Globus pallidus (tissue), 1 donor: ENCODE measurements at places on chromosomes 13 and 19.

- peak; percentile 72 for DNase-seq
Observed at GRCh38 chr19:2391118-2391725, 31.2 kb downstream of the TMPRSS9 start.

GRCh38 chr13:59342400-59342799, 821.3 kb downstream of the DIAPH3 start:
- no peak for DNase-seq

- no peak for DNase-seq
Observed at GRCh38 chr19:51807111-51807701, 12.2 kb downstream of the FPR3 start.

DNA sequence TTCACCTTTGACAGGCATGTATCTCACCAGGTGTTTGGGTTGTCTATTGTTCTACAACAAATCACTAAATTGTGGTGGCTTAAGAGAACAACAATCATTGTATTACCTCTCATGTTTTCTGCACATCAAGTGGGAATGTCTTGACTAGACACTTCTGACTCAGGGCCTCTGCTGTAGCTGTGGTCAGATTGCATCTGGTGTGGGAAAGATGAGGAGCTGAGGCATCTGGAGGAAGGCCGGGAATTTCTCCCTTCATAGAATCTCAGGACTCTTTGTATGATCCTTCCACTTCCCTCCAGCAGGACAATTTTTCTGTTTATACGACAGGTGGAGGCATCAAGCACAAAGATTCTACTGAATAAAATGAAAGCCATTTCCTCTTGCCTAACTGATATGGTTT, 511.8 kb upstream of the NBEA start:
- no peak for DNase-seq

- no peak for DNase-seq
Observed at GRCh38 chr13:41196620-41197019, 2.3 kb upstream of the KBTBD7 start.

DNA sequence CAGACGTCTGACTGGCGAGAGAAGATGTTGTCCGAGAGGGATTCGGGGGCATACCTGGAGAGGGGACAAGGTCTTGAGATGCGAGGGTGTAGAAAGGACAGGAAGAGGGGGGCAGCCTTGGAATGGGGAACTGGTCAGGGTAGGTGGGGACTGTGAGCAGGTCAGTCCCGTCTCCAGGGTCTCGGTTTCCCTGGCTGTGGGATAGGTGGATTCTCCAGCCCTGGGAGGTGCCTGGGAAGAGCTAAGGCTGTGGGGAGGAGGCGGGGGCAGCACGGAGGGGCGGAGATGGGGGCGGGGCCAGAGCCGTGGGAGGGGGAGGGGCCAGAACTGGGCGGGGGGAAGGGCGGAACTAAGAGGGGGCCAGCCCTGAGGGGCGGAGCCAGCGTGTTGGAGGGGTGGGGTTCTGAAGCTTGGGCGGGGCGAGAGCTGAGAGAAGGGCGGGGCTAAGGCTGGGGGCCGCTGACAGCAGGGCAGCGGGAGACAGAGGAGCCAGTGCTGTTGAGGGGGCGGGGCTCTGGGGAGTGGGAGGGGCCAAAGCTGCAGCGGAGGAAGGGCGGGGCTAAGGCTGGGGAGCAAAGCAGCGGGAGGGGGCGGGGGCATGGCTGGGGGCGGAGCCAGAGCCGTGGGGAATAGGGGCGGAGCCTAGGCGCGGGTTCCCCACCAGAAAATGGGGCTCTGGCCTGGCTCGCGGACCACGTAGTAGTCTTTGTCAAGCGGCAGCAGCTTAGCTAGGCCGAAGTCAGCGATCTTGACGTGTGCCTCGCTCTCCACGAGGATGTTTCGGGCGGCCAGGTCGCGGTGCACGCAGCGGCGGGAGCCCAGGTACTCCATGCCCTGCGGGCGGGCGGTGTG, 9.5 kb upstream of the INSL3 start:
- DNase-seq, result no peak

DNA sequence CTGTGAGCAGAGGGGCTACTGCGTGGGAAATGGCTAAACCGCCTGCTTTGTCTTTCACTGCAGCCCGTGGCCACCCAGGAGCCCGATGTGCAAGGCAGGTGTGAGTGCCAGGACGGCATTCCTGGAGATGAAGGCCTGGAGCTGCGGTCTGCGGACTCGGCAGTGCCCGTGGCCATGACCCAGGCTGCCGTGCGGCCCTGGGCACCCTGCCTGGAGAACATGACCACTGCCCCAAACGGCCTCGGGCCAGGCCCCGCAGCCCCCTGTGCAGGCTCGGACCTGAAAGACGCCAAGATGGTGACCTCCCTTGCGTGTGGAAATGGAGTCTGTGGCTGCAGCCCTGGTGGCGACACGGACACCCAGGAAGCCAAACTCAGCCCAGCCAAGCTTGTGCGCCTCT, 62.2 kb downstream of the SPATA13 start:
- DNase-seq, result no peak

DNA sequence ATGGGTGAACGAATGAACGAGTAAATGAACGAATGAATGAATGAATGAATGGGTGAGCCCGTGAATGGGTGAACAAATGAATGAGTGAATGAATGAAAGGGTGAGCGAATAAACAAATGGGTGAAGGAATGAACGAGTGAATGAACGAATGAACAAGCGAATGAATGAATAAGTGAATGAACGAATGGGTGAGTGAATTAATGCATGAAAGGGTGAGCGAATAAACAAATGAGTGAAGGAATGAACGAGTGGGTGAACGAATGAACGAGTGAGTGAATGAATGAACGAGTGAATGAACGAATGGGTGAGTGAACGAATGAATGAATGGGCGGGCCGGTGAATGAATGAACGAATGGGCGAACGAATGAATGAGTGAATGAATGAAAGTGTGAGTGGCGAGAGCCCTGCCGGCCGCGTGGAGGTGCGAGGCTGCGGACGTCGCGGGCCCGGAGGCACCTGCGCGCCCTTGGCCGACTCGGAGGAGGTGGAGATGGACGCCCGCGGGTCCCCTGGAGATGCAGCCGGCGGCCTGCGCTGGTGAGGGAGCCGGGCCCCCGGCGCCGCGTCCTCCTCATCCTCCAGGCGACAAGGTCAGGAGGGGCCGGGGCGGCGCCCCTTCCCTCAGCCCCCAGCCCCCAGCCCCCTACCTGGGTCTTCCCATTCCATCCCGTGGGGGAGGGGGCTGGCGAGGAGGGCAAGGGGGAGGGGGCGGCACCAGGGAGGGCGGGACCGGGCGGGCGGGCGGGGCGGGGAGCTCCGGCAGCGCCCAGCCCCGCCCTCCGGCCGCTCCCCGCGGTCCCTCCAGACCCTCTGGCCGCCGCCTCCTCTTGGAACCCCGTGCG, 15.4 kb downstream of the ANKRD24 start:
- DNase-seq, result no peak

DNA sequence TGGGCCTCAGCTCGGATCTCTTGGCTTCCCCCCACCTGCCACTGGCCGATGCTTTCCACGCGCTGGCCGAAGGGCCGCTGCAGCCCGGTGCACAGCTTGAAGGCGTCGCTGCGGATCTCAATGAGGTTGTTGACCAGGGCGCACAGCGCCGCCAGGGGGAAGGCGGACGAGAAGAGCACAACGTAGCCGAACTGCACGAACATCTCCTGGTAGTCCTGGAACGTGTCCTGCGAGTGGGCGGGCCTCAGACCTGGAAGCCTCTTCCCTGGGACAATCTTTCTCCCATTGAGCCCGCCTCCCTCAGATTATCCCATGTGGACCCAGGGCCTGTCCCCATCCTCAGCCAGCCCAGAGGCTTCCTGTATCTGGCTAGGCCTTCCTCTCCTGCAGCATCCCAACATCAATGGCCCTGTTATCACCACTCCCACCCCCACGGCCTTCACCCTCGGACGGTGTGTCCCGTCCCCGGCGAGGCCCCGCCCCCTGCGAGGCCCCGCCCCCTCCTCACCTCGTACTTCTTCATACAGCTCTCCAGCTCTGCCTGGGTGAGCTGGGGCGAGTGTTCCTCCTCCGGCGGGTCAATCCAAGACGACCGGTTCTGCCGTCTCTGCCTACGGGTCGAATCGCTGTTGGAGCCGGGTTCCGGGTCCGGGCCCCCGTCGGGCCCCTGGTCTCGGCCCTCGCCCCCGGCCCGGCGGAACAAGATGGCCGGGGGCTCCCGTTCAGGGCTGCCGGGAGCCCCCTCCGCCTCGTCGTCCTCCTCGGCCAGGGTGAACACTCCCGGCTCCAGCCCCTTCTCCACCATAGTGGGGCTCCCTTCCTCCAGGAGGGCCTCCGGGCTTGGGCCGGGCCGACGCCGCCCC, 6.8 kb downstream of the ANO8 start:
- DNase-seq, result no peak

- DNase-seq, result no peak
Observed at GRCh38 chr13:60261432-60262351, 98.0 kb upstream of the DIAPH3 start.

DNA sequence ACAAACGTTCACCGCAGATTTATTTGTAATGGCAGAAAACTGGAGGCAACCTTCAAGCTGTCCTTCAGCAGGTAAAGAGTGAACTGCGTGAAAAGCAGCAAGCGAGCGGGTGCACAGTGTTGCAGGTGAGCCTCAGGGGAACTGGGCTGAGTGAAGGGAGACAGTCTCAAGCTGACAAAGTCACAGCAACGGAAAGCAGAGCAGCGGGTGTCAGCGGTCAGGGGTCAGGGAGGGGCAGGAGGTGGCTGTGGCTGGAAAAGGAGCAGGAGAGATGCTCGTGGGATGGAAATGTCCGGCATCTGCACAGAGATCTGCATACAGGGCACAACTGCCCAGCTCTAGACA, 8.5 kb upstream of the RASA3 start:
- no peak for DNase-seq

DNA sequence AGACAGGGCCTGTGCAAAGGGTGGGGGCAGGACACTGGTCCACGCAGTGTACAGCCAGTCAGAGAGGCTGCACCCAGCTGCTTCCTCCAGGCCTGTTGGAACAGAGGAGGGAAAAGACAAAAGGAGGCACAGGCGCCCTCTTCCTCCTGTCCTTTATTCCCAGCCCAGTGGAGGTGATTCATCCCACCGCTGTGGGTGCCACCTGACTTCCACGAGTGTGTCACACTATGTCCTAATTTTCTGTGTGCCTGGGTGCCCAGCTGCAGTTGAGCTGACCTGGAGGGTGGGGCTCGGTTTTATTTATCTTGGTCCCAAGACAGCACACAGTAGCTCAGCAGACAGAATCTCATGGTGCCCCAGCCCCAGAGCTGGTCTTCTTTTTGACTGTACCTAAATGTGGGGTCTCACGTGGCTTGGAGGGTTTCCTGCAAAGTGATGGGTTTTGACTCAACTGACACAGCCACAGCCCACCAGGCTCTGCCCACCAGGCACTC, 9.0 kb downstream of the EPS15L1 start:
- DNase-seq, result no peak

GRCh38 chr13:112770504-112770903, 80.7 kb downstream of the ATP11A start:
- DNase-seq, result no peak

DNA sequence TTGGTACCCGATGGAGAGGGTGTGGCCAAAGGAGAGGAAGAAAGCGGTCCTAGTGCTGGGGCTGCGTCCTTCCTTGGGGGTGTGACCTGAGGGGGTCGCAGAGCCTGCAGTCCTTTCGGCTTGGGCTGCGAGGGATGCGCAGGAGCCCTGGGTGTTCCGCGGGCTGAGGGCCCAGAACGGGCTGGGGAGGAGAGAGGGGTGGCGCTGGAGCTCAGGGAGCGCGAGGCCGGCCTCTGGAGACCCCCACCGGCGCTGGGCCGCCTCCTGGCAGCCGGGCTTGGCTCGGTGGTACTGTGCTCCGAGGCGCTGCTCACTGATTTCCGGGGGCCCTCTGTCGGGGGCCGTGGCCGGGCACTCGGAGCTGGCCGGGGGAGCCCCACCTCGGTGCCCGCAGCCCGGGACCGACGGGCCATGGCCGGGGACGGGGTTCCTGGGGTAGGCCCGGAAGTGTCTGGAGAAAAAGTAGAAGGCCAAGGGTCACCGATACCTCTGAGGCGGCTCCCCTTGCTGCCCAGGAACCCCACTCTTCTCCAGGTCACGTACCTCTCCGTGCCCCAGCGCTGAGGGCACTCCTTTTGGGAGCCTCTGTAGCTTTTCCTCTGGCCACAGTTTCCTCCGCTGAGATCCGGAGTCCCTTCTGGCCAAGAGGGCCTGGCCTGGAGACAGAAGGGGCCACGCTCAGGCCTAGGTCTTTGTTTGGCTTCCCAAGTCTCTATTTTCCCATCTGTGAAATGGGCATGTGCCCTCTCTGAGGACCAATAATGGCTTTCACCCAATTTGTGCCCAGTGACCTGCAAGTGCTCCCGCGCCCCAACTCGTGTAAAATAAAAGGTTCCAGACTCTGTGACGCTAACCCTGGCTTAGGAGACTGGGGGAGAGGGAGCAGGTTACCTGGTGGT, 1.6 kb downstream of the PRR36 start:
- no peak for DNase-seq

- no peak for DNase-seq
Observed at GRCh38 chr13:39108783-39109182, 70.5 kb downstream of the NHLRC3 start.

DNA sequence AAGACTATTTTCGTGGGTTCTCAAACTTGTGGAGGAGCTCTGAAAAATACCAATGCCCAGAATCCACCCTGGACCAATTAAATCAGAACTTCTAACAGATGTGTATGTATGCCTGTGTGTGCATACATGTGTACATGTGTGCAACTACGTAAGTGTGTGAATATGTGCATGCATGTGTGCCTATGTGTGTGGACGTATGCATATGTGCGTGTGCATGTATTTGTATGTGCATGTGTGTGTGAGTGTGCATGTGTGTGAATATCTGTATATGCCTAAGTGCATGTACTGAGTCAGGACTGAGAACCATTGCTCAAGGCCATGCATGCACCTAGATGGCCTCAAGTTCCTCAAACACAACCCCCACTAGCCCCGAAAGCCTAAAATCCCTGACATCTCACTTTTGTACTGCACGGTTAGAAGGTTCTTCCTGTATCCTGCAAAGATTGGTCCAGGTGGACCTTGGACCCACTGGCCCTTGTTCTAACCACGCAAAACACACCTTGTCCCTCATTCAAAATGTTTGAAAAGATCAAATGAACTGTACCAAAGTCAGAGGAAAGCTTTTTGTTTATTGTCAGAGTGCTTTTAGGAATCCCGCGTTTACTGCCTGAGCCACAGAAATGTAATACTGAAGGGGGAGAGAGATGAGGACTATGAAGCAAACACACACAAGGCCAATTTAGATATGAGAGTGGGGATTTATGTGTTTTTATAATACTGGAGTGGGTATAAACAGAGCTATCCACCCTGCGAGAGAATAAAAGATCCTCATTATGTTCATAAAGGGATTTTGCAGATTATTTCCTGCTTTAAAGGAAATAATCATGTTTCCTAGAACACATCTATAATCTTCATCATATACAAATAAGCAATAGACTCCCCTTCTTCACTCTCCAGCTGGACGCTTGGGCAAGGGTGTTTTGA, 39.1 kb downstream of the LATS2 start:
- DNase-seq, result no peak

DNA sequence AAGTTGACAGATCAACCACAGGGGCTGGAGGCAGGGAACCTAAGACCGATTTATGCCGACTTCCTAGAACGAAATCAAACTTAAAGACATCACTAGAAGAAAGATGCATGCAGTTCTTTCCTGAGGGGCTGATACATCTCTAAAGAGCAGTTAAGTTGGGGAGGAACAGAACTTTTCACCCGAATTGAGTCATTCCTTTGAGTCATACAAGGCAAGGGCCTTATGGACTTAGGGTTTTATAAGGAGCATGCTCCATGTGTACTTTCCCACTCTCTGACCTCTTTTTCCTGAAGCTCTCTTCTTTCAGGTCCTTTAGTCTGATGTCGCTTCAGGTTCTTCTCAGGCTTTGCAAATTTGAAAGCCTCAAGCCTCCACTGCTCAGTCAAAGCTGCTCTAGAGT, 7.9 kb upstream of the FBXL3 start:
- no peak for DNase-seq
